ENCODE measurements at places on chromosomes 1 and 21.

DNA sequence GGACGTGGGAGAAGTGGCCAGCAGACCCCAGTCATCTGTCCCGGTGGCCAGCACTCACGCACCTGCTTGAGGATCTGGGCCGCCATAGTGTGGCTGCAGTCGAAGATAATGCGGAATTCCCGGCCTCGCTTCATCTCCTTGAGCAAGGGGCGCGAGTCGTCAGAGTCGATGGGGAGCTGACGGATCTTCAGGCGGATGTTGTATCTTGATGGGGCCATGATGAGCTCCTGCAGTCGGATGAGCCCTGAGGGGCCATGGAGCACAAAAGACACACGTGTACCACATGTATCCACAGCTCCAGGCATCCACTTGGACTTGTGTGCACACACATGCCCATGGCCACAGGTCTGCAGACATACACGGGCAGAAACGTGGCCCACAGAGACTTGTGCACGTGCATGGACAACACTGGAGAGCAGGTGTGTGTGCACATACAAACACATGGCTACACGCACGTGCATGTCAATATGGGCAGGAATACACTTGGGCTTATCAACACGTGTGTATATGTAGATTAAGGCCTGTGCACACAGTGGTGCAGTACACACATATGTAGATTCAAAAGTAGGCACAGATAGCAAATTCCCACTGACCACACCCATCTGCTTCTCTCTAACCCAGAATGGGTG, 162.1 kb downstream of the GRIK3 start:
- no peak for DNase-seq

GRCh38 chr1:79711001-79711431, 704.5 kb upstream of the ADGRL4 start:
- no peak for DNase-seq

- no peak for DNase-seq
Measured at GRCh38 chr1:215895276-215895675, 328.2 kb downstream of the KCTD3 start.

DNA sequence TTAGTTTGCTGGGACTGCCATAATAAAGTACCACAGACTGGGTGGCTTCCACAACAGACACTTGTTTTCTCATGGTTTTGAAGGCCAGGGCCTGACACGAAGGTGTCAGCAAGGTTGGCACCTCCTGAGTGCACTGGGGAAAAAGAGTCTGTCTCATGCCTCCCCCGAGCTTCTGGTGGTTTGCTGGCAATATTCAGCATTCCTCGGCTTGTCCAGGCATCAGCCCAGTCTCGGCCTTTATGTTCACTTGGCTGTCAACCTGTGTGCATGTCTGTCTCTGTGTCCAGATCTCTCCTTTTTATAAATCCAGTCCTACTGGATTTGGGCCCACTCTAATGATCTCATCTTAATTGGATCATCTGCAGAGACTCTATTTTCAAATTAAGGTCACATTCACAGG, 72.6 kb downstream of the DOP1B start:
- DNase-seq = no peak

GRCh38 chr1:33391343-33392078, 39.4 kb downstream of the PHC2 start:
- no peak for DNase-seq

- no peak for DNase-seq
Measured at GRCh38 chr1:78281580-78281979, 209.2 kb upstream of the PTGFR start.

DNA sequence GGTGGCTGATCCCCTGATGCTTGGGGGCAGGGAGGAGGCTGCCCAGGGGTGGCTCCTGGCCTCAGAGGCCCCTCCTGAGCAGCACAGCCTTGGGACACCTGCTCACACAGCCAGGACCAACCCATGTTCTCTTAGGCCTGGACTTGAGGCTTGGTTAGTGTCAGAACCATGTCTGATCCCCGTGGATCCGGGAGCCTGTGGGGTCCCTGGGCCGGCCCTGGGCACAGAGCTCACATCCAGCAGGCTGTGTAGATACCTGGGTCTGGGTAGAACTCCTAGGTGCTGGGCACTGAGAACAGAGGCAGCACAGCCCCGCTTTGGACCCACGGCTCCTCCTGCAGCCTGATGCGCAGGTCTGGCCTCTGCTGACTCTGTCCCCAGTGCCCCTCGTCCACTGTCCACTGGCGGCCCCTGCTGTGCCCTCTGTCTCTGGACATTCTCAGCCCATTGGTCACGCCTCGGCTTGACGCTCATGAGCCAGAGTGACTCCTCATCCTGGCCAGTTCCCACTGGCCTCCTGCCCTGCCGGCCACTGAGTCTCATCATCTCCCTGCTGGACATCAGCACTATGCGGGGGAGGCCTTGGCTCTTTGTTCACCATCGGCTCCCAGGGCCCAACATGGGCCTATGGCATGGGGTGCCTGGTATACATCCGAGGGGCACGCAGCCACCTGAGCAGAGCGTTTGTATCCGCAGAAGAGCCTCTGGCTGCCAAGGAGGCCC, 70.2 kb downstream of the TRIM11 start:
- DNase-seq = no peak

- DNase-seq = no peak
Measured at GRCh38 chr1:232327899-232328298, 302.0 kb downstream of the SIPA1L2 start.

GRCh38 chr21:32003411-32003810, 130.6 kb downstream of the HUNK start:
- no peak for DNase-seq

DNA sequence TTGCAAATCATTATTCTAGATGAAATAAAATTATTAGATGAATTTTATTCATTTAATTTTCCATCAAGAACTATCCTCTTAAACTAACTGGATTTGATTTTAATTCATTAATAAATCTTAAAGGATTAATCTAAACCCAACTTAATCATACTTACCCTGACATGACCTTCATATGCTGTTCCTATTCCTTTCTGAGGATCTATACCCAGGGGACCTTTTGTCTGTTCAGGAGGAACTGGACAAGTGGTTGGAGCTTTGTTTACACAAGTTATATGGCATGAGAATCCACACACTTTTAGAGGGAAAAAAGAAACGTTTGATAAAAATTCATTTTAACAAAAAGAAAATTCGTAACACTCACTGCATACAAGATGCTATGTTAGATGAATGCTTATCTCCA, 95.2 kb downstream of the COQ8A start:
- DNase-seq = no peak

Measured in amniotic stem cell (primary cell).